Esophagus mucosa (tissue), 1 donor: ENCODE measurements at places on chromosomes 1 and 21. TPM values are rescaled to one million over a fixed set of nuclear protein-coding genes. Genes with fewer than 3 reads are reported as not detected.

The TFF3 gene
- total RNA-seq = 2.3 TPM

- peak; percentile 67 for ATAC-seq
These were observed 37.3 kb upstream of the RUNX1 start for GRCh38 chr21:35086357-35086756.

DNA sequence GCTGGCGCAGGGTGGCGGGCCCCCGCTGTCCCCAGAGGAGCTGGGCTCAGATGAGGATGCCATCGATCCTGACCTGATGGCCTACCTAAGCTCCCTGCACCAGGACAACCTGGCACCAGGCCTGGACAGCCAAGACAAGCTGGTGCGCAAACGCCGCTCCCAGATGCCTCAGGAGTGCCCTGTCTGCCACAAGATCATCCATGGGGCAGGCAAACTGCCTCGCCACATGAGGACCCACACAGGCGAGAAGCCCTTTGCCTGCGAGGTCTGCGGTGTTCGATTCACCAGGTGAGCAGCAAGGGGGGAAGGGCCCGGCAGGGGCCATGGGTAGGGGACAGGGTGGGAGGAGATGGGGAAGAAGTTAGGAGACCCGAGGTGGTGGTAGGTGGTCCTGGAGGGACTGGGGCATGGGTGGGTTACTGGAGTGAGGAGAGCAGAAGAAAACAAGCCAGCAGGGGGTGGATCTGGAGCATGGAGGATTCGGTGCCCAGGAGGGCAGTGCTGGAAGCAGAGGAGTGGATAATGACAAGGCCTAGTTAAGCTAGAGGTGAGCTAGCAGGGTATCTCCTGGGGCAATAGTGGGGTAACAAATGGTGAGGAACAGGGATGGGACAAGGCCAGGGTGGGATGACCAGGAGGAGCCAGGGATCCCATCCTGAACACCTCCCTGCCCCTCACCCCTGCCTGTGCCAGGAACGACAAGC lies 13.1 kb downstream of the ZBTB7B start:
- ATAC-seq = no peak

- no peak for ATAC-seq
These were observed 24.7 kb upstream of the DISP1 start for GRCh38 chr1:222790115-222790514.

- no peak for ATAC-seq
These were observed 134.9 kb upstream of the MAP1LC3C start for GRCh38 chr1:242133796-242134195.
